ENCODE measurements at places on chromosomes 3 and 15. TPM values are rescaled to one million over a fixed set of nuclear protein-coding genes. Genes with fewer than 3 reads are reported as not detected.

The CELF6 gene
- 0.05 TPM for total RNA-seq

The CCR2 gene
- not detected for total RNA-seq

The SATB1 gene
- total RNA-seq = 11.5 TPM

The RASGRP1 gene
- 1.4 TPM for total RNA-seq

The HRG gene
- not detected for total RNA-seq

The MKRN3 gene
- 4.9 TPM for total RNA-seq

The UPK1B gene
- not detected for total RNA-seq

The AGBL1 gene
- 0.08 TPM for total RNA-seq

The PLA2G4D gene
- total RNA-seq = not detected

The GALNT15 gene
- not detected for total RNA-seq

DNA sequence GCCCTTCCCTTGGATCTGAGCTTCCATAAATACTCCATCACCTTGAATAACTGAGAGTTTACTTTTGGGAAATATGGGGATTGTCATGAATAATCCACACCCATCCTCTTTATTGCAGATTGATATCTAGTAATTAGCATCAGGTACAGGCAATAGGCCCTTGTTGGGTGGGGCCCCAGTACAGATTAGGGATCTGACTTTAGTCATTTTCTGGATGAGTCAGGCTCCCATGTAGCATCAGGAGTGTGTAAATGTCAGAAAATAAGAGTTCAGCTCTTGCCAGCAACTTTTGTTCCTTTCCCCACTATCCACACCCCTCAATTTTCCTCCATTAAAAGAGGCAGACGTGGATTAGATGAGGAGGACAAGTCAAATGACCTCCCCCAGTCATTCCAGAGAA is 17.7 kb upstream of the SNRK start:
- DNase-seq = no peak

GRCh38 chr3:136197159-136197793 is 1.1 kb upstream of the MSL2 start:
- no peak for DNase-seq

GRCh38 chr3:126656371-126657134 is 1.6 kb upstream of the TXNRD3 start:
- DNase-seq = no peak

DNA sequence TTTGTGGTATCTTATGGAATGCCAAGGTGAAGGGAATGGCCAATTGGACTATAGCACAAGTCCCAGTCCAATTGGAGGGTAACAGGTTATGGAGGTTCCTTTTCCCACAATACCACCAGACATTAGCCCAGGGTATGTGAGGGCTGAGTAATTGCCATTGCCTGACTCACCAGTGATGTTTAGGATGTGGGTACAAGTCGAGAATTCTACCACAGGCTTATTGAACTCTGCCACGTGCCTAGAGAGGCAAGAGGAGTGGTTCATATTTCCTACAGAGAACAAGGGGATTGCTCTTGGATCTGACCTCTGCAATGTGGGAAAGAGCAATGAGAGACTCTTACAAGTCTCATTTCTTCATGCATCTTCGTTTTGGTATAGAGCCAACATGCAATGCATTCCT is 85.0 kb upstream of the XCR1 start:
- DNase-seq = no peak

GRCh38 chr3:21672303-21672702 is 78.7 kb downstream of the ZNF385D start:
- DNase-seq = peak; percentile 13

DNA sequence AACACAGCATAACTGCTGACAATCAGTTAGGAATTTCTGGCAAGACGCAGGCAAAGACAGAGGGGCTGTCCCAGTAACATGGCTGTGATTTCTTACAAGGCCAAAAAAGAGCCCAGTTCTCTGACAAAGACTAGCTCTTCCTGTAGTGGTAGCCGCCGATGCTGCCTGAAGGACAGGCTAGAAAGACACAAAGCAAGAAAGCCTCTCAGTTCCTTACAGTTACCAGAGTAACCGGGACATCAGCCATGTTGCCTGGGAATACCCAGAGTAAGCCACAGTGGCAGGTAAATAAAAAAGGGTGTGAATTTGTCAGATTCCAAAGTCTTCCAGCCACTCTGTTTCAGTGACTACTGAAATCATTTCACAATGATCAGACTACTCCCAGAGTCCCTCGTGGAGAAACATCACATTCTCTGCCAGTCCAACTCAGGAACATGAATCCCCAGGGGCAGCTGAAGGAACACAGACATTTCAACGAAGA is 493.6 kb upstream of the ADAMTS9 start:
- no peak for DNase-seq

GRCh38 chr3:37768107-37768809 is 93.4 kb upstream of the CTDSPL start:
- DNase-seq = peak; percentile 55

DNA sequence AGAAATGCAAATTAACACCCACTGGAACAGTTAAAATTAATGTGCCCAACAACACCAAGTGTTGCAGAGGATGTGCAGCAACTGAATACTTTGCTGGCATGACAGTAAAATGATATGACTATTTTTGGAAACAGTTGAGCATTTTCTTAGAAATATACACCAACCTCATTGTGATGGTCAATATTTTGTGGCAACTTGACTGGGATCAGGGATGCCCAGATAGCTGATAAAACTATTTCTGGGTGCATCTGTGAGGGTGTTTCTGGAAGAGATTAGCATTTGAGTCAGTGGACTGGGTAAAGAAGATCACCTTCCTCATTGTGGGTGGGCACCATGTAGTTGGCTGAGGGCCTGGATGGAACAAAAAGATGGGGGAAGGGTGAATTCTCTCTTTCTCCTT is 57.9 kb downstream of the RPLP1 start:
- no peak for DNase-seq

- no peak for DNase-seq
Measured at GRCh38 chr3:196667056-196667825, 27.7 kb downstream of the NRROS start.

DNA sequence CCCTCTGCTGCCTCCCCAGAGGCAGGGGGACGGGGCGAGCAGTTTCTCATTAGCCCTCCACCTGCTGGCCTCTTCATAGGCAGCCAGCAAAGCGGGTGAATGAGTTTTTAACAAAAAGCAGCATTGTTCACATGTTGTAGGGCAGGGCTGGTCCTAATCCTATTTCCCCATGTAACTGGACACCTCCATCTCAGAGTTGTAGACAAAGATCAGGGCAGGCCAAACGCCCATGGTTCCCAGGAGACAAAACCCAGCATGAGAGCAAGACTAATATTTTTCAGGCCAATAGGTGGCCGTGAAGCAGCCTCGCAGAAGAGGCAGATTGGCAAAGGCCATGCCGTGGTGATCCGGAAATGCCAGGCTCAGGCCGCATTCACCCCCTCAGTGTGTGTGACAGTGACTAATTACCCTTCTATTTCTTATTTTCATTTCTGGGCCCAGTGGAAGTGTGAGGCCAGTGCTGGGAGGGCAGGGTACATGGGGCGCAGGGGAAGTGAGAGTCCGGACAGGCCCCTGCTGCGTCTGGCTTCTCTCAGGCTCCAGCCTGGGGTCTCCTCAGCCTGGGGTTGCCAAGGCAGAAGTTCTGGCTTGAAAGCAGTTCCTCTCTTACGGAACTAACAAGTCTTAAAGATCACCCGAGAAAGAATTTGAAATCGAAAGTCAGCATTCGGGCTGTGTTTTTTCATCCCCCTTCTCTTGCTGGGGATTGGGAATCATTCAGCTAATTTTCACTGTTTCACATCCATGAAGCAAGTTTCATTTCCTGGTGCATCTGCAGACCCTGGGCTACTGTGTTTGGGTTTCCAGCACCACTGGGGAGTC is 64.8 kb downstream of the BOC start:
- peak; percentile 92 for DNase-seq

DNA sequence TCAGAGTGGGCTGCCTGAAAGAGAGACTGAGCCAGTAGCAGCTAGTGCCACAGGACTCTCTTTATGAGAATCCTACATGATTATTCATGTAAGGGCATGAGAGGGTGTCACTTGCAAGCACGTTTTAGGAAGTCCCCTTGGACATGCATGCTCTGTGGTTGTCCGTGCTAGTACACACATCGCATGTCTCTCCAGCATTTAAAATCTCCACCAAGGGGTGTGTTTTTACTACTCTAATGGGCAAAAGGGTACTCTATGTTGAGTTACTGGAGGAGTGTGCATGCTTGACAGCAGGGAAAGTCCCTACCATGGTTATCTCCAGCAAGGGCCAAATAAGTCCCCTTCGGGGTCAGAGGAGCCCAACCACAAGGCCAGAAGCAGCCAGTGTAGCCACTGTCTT is 70.7 kb downstream of the DCLK3 start:
- DNase-seq = no peak

DNA sequence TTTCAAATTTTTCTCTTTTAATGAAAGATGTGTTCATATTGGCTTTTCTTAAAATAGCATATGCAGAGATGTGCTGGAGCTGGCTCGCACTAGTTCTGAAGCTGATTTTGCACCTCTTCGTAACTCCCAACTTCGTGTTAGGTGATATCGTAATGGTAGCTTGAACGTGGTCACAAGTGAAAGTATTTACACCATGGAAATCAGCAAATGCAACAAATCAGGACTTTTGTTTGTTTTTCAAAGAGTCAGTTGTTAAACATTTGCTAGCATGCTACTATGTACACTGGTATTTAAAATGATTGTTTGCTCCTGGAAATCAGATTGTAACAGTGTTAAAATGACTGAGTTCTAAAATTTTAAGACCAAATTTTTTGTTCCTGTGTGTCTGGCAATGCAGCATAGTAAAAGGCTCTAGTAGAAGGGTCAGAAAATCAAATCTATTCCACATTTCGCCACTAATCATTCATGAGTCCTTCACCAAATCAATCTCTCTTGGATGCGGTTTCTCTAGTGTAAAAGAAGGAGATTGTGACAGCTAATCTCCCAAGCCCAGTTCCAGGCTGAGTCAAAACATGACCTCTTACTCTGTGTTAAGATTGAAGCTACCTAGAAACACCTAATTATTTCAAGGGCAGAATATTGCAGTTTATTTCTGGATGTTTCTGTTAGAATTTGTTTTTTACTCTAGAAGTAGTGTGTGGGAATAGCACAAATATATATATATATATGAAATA is 34.3 kb upstream of the CMC1 start:
- DNase-seq = no peak

- no peak for DNase-seq
Measured at GRCh38 chr3:113441051-113441770, at the start of gene CFAP44. CFAP44 (minus strand) TSS chr3:113441493; CDS start chr3:113433664, 7,829 bp downstream.

DNA sequence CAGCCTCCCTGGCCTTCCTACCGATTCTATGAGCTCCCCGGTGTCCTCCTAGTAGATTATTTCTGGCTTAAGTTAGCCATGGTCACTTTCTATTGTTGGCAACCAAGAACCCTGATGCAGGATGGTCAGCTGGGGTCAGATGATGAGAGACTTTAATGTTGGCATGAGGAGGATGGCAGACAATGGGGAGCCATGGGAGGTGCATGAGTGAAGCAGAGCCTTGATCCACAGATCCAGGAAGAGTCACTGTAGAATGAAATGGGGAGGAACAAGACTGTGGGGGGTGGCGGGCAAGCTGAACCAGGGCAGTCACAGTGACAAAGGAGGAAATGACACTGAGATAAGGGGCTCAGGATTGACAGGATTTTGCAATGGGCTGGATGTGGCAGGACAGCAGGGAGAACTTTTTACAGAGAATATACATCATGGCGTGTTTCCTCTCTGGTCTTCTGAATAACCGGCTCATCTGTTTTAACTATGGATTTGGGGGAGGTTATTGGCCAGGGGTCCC is 60.9 kb downstream of the RPLP1 start:
- no peak for DNase-seq

DNA sequence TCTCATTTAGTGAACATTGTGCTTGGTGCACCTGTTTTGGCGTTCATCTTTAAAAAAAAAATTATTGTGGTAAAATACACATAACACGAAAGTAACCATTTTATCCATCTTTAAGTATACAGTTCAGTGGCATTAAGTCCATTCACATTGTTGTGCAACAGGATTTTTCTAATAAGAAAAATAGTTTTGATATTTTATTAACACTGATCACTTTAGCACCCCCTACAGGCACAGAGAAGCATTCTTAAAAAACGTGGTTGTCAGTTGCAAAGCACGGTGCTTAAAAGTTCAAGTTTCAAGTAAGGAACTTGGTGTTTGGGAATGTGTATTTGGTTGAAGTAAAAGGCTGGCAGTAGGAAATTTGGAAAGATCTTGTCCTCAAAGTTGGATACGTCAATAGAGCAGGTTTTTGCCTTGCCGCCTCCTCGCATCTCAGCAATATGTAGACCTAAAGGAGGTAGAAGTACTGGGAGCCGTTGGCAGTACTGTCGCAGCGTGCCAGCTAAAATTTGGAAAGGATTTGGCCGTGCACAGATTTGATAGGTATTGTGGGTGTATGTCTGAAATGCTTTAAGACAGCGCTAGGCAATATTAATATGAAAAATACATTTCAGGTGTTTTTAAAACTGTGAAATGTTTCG is 110.4 kb downstream of the LRRC28 start:
- no peak for DNase-seq

- no peak for DNase-seq
Measured at GRCh38 chr3:159856590-159857104, 132.0 kb upstream of the IL12A start.

DNA sequence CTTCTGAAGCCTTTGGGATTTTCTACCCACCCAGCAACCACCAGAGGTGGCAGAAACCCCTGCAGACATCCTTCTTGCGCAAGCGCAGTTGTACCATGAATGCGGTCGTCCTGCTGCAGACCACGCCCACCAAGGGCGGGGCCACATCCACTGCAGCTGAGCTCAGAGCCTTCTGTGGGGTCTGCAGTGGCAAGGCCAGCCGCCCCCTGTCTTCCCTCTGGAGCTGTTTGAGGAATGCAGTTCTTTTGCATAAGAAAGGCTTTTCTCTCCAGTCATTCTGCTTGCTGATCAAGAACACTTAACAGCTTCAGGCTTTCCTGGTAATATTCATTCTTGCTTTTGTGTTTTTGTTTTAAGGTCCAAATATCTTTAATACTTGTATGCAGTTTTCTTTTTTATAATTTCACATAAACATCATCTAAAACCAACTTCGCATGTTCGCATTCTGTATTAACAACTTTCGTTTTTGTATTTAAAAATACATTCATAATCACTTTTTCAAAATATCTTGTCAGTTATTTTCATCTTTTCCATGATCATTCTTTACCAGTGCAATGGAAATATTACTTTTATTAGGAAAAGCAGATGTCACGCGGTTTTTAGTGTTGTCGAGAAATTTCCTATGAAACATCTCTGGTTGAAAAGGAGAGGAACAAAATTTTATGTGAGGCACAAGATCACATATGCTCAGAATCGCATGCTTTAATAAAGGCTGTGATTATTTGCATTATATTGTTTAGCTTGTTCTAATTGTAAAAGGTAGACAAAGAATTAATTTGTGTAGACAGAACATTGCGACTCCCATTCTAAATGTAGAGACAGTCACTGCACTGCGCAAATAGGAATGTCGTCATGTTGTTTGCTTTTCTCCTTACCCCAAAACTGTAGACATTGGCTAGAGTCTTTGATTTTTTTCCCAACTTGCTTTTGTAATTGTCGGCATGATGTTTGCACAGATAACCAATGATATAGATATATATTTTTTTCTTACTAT is 98.1 kb upstream of the SNRPN start:
- DNase-seq = no peak

DNA sequence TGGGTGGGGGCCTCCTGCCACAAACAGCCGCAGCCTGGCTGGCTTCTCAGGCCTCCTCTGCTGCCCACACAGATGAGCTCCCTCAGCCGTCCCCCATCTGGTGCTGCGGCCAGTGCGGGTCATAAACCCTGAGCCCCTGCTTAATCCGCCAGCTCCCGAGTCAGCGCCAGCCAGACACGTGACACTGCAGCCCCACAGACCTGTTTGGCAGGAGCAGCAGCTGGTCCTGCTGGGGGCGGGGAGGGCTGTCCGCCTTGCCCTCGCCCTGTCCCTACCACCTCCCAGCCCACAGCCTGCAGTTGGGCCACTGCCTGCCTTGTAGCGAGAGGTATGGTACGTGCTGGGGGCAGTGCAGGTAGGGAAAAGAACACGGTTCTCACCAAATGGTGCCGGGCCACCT is 86.2 kb downstream of the IQSEC1 start:
- DNase-seq = peak; percentile 69
